Glomerular endothelial cell (primary cell): ENCODE measurements at places on chromosomes 12 and 14.

- no peak for DNase-seq
Observed at GRCh38 chr14:94464290-94464689, 11.7 kb upstream of the SERPINA11 start.

DNA sequence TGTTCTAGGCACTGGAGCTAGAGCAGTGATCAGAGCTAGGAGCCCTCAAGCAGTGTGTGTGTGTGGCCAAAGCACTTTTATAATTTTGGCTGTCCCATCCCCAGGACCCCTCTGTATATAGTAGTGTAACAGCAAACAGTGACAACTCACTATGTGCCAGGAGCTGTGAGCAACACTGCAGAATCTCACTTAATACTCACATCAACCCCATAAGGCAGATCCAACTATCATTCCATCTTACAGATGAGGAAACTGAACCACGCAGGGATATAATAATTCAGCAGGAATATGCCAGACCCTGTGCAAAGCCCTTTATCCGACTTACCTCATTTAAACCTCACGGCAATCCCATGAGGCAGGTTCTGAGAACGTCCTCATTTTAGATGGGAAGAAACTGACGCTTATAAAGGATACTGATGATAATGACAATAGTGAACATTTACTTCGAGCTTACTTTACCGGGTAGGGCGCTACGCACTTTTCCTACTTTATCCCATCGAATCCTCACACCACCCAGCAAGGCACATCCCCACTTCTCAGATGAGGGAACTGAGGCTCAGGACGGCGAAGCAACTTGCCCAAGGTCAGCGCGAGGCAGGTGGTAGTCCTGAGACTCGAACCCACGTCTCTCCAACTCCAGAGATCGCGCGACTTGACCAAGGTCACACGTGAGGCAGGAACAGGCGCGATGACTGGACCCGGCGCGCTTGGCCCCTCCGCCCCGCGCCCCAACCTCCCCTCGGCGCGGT lies 687 bp downstream of the RAB35 start:
- no peak for DNase-seq

DNA sequence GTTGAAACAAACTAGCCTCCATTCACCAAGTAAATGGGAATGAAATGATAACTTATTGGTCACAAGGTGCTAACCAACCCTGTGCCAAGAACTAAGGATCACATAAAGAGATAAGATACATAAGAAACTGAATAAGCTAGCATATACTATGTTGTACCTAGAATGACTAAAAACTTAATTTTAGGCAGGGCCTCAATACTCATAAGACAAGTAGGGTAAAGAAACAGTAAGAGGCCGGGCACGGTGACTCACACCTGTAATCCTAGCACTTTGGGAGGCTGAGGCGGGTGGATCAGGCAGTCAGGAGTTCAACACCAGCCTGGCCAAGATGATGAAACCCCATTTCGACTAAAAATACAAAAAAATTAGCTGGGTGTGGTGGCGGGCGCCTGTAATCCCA lies 17.7 kb downstream of the GDF11 start:
- no peak for DNase-seq

DNA sequence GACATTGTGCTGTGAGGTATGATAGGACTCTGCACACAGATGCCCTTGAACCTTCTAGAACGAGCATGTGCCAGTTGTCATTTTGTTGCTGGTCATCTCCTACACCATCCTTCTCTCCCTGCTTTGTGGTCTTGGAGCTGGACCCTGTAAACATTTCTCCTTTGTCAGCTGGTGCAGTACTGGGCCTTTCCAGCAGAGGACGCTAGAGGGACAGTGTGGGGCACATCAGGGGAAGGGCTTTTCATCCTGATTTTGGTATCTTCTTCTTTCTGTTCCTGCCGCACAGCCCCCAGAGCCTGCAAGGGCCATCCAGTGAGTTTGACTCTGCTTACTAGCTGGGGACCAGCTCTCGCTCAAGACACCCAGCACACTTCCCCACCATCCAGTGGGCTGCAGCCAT lies 484.6 kb downstream of the AACS start:
- no peak for DNase-seq

DNA sequence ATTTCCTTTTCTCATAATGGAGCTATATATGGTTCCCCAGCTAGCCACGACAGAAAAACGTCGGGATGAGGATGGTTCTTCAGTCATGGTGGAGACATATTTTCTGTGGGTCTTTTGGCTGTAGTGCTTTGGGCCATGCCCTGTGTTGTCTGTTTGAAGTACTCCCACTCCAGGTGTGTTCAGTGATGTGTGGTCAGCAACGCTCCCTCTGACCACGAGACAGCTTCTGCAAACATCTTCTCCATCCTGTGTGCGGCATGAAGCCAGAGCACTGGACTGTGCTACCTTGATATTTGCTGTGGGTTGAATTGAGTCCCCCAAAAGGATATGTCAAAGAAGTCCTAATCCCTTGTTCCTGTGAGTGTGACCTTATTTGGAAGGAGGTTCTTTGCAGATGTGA lies 931.2 kb downstream of the NRXN3 start:
- DNase-seq: no peak

DNA sequence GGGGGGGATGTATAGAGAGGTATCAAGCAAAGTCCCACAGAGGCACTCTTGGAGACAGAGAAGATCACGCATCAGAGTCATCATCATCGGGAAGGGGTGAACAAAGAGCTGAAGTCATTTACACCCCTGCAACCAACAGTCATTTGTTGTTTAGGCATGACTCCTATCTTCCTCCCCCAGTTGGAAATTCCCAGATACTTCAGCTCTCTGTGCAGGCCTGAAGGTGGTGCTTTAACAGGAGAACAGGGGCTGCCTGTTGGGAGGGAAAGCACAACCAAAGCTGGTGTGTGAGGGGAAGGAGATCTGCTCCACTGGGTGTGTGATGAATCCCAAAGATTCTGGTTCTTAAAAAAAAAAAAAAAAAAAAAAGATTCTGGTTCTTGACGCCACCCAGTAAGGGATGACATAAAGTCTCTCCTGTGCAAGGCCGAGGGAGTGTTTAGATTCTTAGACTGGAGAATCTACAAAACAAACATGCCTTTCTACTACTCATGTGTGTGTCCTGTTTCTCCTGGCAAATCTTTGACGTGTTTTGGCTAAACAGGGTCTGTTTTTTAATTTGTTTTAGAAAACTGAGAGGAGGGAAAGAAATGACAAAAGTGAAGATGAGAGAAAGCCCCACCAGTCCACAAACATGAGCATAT lies 121.0 kb upstream of the ARHGAP5 start:
- DNase-seq: no peak

GRCh38 chr12:22626406-22626805 lies 1.4 kb downstream of the ETNK1 start:
- no peak for DNase-seq

GRCh38 chr14:76045773-76046172 lies 60.2 kb downstream of the IFT43 start:
- no peak for DNase-seq

- no peak for DNase-seq
Observed at GRCh38 chr14:35252451-35252868, 39.7 kb upstream of the PSMA6 start.

GRCh38 chr12:104788840-104789271 lies 169.2 kb downstream of the SLC41A2 start:
- DNase-seq: no peak

DNA sequence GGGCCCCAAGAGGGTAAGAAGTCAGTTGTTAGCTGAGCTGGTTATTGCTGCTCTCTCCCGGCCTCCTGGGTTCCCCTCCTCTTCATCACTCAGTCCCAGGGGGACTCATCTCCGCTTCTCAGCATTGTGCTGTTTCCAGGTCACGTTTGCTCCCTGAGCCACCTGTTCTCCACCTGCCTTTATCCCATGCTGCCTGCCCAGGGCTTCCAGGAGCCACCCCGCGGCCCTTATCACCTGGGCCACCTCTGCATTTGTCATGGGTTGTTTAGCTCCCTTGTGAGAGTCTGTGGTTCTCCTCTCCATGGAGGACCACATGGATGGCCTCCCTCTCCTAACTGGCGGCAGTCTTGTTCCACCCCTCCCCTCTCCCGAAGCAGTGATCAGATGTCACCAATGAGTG lies 36.0 kb downstream of the SYNDIG1L start:
- no peak for DNase-seq

DNA sequence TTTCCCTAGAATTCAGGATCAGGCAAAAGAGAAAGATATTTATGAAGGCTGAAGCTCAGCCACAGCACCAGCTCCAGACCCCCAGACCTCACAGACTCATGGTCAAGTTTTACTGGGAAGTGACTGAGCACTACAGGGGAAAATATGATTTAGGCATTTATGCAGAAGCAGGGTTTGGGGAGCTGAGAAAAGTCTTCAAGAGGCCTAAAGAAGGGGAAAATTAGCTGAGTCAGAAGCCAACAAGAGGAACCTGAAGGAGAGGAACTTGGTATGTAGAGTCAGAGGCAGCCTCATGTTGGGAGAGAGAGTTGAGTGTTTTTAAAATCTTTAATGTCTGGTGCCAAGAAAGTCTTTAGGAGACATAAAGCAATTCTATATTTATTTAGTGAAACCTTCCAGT lies 63.0 kb downstream of the FOS start:
- DNase-seq: no peak

GRCh38 chr14:92693998-92694795 lies 54.2 kb downstream of the LGMN start:
- no peak for DNase-seq

DNA sequence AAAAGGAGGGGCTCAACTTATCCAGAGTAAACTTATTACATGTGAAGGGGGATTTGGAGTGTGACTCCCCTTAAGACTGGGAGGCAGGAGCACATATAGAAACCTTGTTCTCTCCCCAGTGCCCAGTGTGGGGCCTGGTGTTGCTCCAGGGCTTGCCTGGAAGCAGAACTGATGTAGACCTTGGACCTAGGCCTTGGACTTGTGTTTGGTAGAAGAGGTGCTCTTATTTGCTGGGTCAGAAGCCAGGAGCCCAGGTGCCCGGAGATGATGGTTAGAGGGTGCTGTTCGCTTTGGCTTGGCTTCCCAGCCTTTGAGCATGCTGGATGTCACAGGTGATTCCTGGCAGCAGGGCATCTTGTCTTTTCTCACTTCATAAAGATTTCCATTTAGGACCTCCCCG lies 110.4 kb downstream of the SMOC1 start:
- no peak for DNase-seq

- DNase-seq: no peak
Observed at GRCh38 chr12:115035535-115036107, 351.6 kb upstream of the TBX3 start.

- no peak for DNase-seq
Observed at GRCh38 chr14:54867011-54867410, 35.6 kb downstream of the GCH1 start.

GRCh38 chr12:50505675-50506530 lies 1.1 kb downstream of the DIP2B start:
- no peak for DNase-seq

DNA sequence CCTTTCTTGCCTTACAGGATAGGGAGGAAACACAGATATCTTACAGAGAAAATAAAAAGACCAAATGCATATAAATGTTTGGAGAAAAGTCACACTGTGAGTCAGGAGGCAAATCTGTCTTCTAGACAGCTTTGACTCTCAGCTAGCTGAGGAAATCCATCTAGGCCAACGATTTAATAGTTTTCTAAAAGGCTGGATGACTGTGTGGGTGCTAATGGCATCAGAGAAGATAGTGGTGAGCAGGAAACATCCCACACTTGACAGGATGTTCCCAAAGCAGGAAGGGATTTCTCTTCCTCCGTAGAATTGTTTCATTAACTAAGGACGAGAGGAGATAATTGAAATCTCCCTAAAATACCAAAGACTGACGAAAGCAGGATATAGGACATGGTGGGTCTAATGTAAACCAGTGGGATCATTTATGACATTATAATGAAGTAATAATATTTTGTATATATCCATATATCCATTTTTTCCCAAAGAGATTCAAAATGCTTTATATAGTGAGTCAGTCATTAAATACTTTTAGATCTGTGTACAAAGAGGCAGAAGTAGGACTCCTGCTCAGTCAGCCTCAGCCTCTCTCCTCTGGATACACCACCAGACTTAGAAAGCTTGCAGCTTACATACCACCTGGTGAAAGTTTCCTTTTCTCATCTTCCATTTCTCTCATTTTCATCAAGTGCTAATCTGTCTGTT lies 44.3 kb upstream of the PSMA6 start:
- no peak for DNase-seq

DNA sequence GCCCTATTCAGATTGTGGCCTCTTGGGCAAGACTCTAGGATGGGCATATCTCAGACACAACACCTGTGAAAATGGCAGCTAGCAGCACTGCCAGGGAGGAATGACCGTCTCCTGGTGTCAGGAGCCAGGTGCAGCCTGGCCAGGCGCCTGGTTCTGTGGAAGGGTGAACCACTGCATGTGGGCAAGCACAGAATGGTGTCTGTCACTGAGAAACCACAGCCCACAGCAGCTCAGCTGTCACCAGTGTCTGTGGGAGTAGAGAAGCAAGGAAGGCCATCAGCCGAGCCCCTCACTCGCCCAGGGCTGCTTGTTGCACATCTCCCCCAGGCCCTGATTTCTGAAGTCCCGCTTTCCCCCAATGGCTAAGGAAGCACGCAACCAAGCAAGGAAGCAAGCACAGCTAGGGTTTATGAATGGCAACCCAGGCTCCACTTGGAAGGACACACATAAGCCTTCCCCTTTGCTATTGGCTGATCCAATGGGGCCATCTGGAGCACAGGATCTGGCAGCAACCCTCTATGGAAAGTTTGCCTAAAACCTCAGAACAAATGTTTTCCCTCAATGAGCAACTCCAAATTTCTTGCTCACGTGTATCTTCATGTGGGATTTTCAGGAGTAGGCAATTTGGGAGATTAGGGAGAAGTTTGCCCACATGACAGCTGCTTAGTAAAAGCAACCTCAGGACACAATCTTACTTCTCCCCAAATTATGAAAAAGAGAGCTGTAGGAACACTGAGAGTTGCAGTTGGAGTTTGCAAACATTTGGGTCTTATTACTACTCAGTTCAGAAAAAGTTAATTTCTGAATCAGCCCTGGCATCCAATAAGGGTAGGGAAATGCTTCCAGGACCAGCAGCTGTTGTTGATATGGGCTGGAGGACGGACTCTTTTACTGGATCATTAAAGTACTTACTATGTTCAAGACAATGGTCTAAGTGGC lies 44.7 kb downstream of the GPHB5 start:
- no peak for DNase-seq

- no peak for DNase-seq
Observed at GRCh38 chr12:107600581-107601144, 84.9 kb upstream of the PWP1 start.

GRCh38 chr14:103118663-103119404 lies 4.4 kb upstream of the TNFAIP2 start:
- DNase-seq: no peak

DNA sequence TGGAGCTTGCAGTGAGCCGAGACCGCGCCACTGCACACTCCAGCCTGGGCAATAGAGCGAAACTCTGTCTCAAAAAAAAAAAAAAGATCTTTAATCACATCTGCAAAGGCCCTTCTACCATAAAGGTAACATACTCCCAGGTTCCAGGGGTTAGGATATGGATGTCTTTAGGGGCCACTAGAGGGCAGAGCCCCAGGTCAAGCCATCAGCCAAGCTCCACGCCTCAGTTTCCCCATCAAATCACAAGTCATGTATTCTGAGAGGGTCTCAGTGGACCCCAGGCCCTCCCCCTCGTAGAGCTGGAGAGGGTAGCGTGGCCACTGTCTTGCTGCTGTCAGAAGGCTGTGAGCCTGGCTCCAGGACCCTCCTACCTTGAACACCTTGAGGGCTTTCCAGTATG lies 18.8 kb downstream of the SLC8B1 start:
- no peak for DNase-seq
